Activated gamma-delta T cell (primary cell): ENCODE measurements at places on chromosomes 7 and 10.

DNA sequence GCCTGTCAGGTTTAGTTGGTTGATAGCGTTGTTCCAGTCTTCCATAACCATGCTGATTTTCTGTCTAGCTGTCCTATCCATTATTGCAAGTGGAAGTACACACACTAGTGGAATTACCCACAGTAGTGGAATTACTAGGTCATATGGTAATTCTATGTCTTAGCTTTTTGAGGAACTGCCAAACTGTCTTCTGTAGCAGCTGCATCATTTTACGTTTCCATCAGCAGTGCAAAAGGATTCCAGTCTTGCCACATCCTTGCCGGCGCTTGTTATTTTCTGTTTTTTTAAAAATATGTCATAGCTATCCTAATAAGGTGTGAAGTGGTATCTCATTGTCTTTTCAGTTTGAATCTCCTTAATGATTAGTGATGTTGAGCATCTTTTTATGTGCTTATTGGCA lies 17.2 kb upstream of the RHBDD2 start:
- DNase-seq, result no peak

GRCh38 chr7:28182071-28182471 lies 1.5 kb upstream of the JAZF1 start:
- no peak for DNase-seq

DNA sequence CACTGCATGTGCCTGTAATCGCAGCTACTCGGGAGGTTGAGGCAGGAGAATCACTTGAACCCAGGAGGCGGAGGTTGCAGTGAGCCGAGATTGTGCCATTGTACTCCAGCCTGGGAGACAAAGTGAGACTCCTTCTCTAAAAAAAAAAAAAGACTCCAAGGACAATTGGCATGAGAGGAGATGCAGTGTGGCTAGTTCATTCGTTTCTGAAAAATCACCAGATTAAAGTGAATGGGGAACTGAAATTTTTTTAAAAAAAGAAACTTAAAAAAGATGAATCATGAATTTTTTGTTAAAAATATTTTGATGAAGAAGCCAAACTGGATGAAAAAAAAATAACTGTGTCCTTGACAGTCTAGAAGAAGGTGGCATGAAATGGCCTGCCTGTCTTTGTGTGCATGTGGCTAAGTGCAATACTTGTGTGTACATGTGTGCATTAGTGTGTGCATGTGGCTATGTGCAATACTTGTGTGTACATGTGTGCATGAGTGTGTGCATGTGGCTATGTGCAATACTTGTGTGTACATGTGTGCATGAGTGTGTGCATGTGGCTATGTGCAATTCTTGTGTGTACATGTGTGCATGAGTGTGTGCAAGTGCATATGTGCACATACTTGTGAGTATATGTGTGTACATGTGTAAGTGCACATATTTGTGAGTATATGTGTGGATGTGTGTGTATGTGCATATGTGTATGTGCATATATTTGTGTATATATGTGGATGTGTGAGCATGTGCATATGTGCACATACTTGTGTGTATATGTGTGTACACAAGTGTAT lies 391.7 kb upstream of the KLF6 start:
- DNase-seq, result no peak

DNA sequence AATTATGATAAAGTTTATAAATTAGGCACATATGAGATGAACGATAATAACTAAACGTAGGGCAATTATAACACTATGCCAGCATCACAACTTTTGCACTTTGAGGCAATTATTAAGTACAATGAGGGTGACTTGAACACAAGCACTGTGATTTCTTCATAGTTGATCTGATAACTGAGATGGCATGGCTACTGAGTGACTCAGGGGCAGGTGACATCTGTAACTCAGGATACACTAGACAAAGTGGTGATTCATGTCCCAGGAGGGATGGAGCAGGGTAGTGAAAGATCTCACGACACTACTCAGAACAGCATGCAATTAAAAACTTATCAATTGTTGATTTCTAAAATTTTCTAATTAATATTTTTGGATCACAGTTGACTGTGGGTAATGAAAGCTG lies 98.3 kb upstream of the ARHGAP21 start:
- DNase-seq, result no peak

DNA sequence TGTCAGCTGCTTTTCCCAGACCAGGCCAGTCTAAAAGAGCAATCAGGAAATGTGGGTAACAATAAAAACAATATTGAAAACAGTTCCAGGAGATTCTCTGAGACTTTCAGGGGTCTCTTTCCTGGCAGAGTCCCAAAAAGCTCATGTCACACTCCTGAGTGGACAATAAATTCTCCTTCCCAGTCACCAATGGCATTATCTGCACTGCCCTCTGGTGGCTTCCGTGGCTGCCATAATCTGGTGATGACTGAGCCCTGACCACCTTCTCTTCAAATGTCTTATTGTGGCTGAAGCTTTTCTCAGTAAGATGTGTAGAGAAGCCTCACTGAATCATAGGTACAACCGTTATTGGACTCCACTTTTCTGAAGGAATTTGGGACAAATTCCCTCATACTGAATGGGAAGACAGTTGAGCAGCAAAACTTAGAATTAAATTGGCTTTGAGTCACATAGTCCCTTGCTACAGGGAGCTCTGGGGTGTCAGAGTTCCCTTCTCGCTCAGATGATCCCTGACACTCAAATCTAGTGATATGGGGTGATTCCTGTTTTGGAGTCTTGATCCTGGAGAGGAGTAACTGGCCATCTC lies 24.4 kb upstream of the ASAH2 start:
- no peak for DNase-seq

- no peak for DNase-seq
These were observed 51.3 kb downstream of the HIP1 start for GRCh38 chr7:75687246-75688088.
